ENCODE measurements at places on chromosomes 3 and 15. TPM values are rescaled to one million over a fixed set of nuclear protein-coding genes. Genes with fewer than 3 reads are reported as not detected.

EOMES gene
- total RNA-seq, result not detected

HYKK gene
- total RNA-seq, result 1.8 TPM

DUOXA1 gene
- total RNA-seq, result not detected

SAMMSON gene
- not detected for total RNA-seq

TM4SF4 gene
- not detected for total RNA-seq

EIF4A2 gene
- total RNA-seq, result 240 TPM

PCOLCE2 gene
- total RNA-seq, result 44.8 TPM

AADACL2 gene
- total RNA-seq, result not detected

All from cardiac atrium fibroblast (primary cell).